ENCODE measurements at places on chromosomes 13 and 19. TPM values are rescaled to one million over a fixed set of nuclear protein-coding genes. Genes with fewer than 3 reads are reported as not detected.

DNA sequence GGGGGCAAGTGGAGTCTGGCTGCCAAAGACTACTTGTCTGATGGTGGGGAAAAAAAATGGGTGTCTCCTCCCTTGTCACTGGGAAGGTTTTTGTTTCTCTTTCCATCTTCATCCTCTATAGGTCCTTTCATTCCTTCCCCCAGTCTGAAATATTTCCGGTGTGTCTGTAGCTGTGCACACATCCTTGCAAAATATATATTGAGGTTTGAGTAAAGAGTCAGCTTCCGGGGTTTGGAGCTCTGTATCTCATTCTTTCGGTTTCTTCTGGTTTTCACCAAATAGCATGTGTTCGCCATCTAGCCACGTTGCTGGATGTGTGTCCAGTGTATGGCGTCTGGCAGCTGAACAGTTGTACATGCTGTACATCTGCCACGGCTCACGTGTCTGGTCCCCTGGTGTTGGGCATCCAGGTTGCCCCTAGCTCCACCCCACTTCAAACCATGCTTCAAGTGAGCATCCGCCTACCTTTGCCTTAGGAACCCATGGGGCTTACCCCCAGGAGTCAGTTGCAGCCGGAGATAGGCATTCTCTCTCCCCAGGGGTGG lies 142.2 kb downstream of the SIPA1L3 start:
- H3K4me3 ChIP-seq = no peak overlapping the region
- H3K4me1 ChIP-seq = no peaks in the 10 kb centered on the region
- no peaks in the 10 kb centered on the region for H3K27me3 ChIP-seq
- peaks cover 3% of the 10 kb centered on the region for H3K36me3 ChIP-seq

DNA sequence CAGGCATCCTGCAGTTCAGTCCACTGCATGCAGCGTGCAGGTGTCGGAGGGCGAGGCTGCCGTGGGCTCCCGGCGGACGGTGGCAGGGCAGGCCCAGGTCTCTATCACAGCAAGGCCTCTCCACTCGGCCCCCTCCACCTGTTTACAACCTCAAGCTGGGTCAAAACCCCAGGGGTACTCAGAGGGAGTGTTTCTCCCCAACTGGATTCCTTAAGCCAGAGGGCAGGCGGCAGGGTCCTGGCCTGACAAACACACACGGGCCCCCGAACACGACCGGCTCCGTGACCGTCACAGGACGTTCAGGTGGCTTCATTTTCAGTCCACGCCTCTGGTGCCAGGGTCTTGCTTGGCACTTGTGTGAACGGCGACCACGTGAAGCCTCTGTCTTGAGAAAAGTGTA lies 23.5 kb downstream of the RASA3 start:
- H3K36me3 ChIP-seq = no peaks in the 10 kb centered on the region
- no peak for DNase-seq
- H3K4me3 ChIP-seq = no peak overlapping the region
- H3K27me3 ChIP-seq = peaks cover 2% of the 10 kb centered on the region
- peaks cover 27% of the 10 kb centered on the region for H3K4me1 ChIP-seq
- H3K27ac ChIP-seq = no peak overlapping the region

DNA sequence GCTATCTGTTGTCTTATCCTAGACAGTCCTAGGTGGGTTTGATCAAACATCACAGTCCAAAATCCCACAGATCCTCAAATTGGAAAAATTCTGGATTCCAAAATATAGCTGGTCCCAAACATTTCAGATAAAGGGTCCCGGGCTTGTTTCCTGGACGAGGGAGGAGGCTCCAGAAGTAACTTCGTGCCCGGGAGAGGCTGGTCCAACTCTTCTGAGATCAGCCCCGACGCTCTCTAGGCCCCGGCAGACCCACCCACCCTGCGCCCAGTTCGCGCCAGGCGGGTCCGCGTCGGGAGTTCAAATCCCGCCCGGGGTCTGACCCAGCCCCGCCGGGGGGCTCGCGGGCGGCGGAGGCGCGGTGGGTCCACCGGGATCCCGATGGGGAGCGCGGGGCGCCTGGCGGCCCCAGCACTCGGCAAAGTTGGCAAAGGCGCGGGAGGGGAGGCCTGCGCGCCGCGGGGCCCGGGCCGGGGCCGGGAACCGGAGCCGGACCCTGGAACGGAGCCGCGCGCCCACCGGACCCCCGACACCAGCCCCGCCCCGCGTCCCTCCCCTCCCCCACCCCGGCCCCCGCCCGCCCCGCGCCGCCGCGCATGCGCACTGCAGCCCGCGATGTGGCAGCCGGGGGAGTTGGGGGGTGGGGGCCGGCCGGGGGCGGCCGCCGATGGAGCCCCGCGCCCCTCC lies 513 bp downstream of the MIER2 start:
- H3K4me3 ChIP-seq = peak overlapping the region; percentile 71
- H3K27me3 ChIP-seq = no peaks in the 10 kb centered on the region
- H3K4me1 ChIP-seq = peaks cover 37% of the 10 kb centered on the region

DNA sequence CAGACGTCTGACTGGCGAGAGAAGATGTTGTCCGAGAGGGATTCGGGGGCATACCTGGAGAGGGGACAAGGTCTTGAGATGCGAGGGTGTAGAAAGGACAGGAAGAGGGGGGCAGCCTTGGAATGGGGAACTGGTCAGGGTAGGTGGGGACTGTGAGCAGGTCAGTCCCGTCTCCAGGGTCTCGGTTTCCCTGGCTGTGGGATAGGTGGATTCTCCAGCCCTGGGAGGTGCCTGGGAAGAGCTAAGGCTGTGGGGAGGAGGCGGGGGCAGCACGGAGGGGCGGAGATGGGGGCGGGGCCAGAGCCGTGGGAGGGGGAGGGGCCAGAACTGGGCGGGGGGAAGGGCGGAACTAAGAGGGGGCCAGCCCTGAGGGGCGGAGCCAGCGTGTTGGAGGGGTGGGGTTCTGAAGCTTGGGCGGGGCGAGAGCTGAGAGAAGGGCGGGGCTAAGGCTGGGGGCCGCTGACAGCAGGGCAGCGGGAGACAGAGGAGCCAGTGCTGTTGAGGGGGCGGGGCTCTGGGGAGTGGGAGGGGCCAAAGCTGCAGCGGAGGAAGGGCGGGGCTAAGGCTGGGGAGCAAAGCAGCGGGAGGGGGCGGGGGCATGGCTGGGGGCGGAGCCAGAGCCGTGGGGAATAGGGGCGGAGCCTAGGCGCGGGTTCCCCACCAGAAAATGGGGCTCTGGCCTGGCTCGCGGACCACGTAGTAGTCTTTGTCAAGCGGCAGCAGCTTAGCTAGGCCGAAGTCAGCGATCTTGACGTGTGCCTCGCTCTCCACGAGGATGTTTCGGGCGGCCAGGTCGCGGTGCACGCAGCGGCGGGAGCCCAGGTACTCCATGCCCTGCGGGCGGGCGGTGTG lies 9.5 kb upstream of the INSL3 start:
- no peaks in the 10 kb centered on the region for H3K36me3 ChIP-seq
- H3K4me1 ChIP-seq = peaks cover 6% of the 10 kb centered on the region
- peak; percentile 77 for DNase-seq
- H3K27me3 ChIP-seq = peaks cover 20% of the 10 kb centered on the region
- peak overlapping the region; percentile 75 for H3K4me3 ChIP-seq
- H3K27ac ChIP-seq = peak overlapping the region; percentile 95

EPS8L1 gene
- 375 TPM for total RNA-seq

DNA sequence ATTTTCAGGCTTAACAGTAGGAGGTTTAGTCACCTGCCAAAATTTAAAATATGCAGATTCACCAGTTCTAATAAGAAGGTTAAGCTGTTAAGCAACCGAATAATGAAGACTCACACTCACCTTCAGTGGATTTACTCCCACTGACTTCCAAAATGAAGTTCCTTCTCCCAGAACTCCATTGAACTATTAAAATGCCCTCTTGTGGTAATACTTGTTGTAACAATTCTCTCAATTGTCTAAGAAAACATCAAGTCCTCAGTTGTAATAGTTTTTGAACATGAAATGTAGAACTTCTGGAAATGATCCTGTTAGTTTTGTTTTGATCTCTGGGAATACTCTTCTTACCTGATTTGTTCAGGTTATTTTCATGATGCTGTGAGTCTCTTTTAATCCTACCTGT lies 522.0 kb upstream of the ATXN8OS start:
- DNase-seq = no peak
- H3K27me3 ChIP-seq = no peaks in the 10 kb centered on the region
- no peaks in the 10 kb centered on the region for H3K4me1 ChIP-seq
- no peak overlapping the region for H3K27ac ChIP-seq
- H3K4me3 ChIP-seq = no peak overlapping the region
- H3K36me3 ChIP-seq = no peaks in the 10 kb centered on the region

- H3K27ac ChIP-seq = no peak overlapping the region
- DNase-seq = no peak
- H3K27me3 ChIP-seq = peaks cover 25% of the 10 kb centered on the region
- no peak overlapping the region for H3K4me3 ChIP-seq
Measured at GRCh38 chr19:29650772-29651387, 14.4 kb upstream of the PLEKHF1 start.

TYK2 gene
- 146 TPM for total RNA-seq

SLC1A6 gene
- 1.1 TPM for total RNA-seq

FOSB gene
- total RNA-seq = 287 TPM

- no peak overlapping the region for H3K4me3 ChIP-seq
- no peak for DNase-seq
- H3K36me3 ChIP-seq = peaks cover 13% of the 10 kb centered on the region
- H3K27ac ChIP-seq = no peak overlapping the region
- peaks cover 28% of the 10 kb centered on the region for H3K4me1 ChIP-seq
Measured at GRCh38 chr13:100361504-100361903, 227.1 kb downstream of the GGACT start.

LIM2 gene
- not detected for total RNA-seq

ZNF471 gene
- not detected for total RNA-seq

- H3K36me3 ChIP-seq = no peaks in the 10 kb centered on the region
- no peak overlapping the region for H3K4me3 ChIP-seq
- peaks cover 21% of the 10 kb centered on the region for H3K4me1 ChIP-seq
Measured at GRCh38 chr13:43391036-43391435, 367.6 kb downstream of the DNAJC15 start.

RAB3A gene
- 6.7 TPM for total RNA-seq

- no peak for DNase-seq
- no peak overlapping the region for H3K4me3 ChIP-seq
- H3K27me3 ChIP-seq = peaks cover 62% of the 10 kb centered on the region
Measured at GRCh38 chr13:111852725-111853518, 214.0 kb upstream of the SOX1 start.

ODAD3 gene
- total RNA-seq = 1.4 TPM

DNA sequence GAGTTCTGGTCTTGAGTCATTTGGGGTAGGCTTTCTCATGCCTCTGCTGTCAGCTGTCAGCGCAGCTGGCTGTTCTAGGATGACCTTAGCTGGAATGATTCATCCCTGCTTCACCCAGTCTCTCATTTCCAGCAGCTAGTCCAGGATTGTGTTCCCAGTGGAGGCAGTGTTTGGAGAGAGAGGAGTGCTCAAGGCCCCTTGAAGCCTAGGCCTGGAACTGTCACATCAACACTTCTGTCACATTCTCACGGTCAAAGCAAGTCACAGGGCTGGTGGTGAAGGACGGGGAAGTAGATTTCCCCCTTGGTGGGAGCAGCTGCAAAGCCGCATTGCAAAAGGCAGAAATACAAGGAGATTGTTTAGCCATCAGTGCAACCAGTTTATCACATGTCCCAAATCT lies 15.2 kb downstream of the TPT1 start:
- peak overlapping the region; percentile 48 for H3K27ac ChIP-seq
- peaks cover 2% of the 10 kb centered on the region for H3K4me1 ChIP-seq
- no peaks in the 10 kb centered on the region for H3K36me3 ChIP-seq
- H3K4me3 ChIP-seq = no peak overlapping the region
- no peaks in the 10 kb centered on the region for H3K27me3 ChIP-seq

DNA sequence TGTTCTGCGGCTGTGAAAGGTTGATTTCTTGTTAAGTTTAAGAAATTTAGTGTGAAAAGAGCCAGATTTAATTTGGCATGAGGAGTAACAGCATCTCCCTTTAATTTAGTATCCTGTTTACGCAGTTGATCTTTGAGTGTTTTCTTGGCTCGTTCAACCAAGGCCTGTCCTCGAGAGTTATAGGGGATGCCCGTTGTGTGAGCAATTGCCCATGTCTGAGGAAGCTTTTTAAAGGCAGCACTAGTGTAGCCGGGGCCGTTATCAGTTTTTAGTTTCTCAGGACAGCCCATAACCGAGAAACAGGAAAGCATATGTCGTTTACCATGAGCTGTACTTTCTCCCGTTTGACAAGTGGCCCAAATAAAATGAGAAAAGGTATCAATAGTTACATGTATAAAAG lies 47.5 kb upstream of the ZNF43 start:
- H3K27me3 ChIP-seq = no peaks in the 10 kb centered on the region
- no peaks in the 10 kb centered on the region for H3K4me1 ChIP-seq
- H3K4me3 ChIP-seq = no peak overlapping the region
- no peak overlapping the region for H3K27ac ChIP-seq

DNA sequence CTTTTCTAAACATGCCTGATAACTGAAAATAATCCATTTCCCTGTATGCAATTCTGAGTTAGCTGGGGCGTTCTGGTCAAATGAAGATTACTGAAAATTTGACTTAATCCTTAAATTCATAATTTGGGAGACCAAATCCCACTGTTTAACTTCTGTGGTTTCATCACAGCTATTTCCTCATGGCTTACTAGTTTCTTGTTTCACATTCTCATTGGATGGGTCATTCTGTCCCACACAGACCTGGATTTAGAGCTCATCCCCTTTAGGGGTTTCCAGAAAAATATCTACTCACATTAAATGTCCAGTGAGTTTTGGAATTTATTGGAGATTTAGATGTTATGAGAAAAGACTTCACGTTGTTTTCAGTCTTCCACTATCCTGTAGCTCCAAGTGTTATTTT lies 709.3 kb upstream of the KLHL1 start:
- no peak overlapping the region for H3K27ac ChIP-seq
- no peak for DNase-seq
- no peaks in the 10 kb centered on the region for H3K27me3 ChIP-seq
- no peak overlapping the region for H3K4me3 ChIP-seq
- H3K4me1 ChIP-seq = no peaks in the 10 kb centered on the region

DNA sequence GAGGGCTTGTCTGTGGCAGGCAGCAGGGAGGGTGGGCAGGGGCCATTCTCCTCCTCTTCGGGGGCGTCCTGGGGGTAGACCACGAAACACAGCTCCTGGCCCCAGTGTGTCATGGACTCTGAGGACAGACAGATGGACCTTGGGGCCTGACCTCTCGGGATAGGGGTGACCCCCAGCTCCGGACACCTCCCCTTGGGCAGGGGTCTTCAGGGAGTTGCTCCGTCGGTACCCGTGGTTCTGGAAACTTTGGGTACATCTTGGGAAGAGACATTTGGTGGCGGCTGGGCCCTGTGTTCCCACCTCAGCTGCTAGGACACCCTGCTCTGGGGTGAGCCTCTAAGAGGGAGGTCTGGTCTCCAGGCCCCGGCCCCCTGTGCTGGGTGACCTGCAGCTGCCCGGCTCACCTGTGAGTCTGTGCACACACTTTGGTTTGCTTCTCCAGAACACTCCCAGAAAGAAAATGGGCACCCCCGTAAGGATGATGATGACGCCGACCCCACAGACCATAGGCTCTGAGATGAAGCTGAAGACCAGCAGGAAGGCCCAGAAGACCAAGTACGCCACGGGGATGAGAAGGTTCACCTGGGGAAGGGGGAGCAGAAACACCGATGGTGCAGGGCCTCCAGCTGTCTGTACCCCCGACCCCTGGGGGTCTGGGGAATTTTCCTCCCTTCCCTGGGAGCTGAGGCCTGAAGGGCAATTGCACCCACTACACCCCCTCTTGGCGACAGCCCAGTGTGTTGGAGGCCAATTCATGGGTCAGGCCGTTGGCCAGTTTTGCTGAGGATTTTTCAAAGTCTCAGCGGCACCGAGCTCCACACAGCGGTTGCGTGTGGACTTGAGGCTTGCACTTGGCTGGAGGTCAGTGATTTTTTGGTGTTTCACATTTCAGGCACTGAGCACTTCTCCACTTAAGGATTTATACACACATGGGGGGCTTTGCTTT lies 15.0 kb downstream of the LRP3 start:
- no peak for DNase-seq
- no peaks in the 10 kb centered on the region for H3K4me1 ChIP-seq
- no peak overlapping the region for H3K27ac ChIP-seq
- no peak overlapping the region for H3K4me3 ChIP-seq
